ENCODE measurements at places on chromosomes 2 and 18.

GRCh38 chr2:217935901-217936684 is 66.7 kb downstream of the TNS1 start:
- no peak for DNase-seq

- no peak for DNase-seq
Measured at GRCh38 chr18:75723521-75724340, 296.2 kb upstream of the SMIM21 start.

GRCh38 chr2:75556679-75557366 is 3.9 kb downstream of the EVA1A start:
- no peak for DNase-seq

DNA sequence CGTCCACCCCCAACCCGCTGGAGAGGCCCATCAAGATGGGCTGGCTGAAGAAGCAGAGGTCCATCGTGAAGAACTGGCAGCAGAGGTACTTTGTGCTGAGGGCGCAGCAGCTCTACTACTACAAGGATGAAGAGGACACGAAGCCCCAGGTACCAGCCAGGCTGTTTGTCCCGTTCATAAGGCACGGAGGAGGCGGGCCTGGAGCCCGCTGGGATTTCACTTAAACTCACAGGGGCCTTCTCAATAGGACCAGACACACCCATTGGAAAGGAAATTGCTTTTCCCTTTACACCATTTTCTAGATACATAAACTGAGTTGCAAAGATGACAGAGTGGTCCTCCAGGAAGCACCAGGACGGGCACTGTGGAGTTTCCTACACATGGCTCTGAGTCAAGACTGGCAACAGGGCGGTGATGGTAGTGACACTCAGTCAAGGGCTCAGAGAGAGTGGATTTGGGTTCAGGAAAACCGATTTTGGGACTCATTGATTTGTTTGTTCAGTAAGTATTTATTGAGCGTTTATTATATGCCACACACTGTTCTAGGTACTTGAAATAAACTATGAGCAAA is 40.7 kb downstream of the ARHGAP25 start:
- no peak for DNase-seq

DNA sequence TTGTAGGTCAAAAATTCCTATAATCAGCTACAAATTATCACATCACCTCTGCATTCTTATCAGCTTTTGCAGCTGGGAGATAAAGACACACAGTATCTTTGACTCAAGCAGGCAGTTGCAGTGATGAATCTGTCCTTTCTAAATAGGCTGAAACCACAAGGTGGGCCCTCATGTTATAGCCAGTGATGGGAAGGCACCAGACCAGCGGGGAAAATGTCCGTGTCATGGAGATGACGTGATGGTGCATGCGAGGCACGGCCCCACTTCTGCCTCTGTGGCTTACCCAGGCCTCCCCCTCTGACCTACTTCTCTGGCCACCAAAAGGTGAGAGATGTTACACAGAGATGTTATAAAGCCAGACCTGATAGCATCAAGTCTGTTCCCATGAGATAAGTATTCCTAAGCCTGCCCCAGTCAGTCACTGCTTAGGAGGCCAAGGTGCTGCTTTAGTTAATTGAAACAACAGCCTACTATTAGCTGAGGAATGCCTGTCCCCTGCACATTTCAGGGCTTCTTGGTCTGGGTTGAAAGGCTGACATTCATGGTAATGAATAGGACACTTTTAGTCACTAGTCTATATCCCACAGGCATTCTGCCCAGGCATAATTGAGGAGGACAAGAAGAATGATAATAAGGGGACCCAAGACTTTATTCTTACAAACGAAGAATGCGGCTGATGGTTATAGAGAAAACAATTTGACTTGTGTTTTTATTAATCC is 327.9 kb downstream of the LPIN1 start:
- DNase-seq, result no peak

- DNase-seq, result no peak
Measured at GRCh38 chr2:69911985-69912563, 2.8 kb upstream of the MXD1 start.

DNA sequence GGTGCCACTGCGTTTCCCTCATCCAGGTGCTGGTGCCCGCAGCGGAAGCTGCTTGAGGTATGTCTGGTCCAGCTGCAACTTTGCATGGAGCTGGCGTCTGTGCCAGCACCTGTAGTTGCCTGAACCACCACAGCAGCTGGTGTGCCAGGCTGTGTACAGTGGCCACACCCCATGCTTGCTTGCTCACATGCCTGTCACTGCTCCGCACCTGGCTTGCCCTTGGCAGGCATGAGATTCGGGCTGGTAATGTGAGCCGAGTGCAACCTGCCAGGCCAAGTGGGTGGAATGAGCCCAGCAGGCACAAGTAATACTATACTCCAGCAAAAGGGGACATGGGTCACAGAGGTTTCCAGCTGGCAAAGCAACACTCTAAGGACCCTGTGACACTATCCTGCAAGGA is 1123.3 kb upstream of the ACVR2A start:
- no peak for DNase-seq

GRCh38 chr2:233075141-233075965 is 15.2 kb downstream of the INPP5D start:
- no peak for DNase-seq

DNA sequence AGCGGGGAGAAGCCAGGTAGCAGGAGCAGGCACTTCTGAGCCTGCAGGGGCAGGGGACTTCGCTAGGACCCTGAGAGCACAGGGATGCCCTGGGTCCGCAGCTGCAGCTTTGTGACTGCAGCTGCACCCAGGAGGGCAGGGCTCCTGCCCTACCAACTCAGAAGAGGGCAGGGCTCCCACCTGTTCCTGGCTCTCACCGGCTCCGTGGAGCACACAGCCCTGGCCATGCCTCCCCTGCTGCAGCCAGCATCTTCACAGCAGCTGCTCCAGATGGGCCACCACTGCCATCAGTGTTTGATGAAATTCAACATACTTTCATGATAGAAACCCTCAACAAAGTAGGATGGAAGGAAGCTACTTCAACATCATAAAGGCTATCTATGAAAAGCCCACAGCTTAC is 92.7 kb downstream of the FAM210A start:
- no peak for DNase-seq

- no peak for DNase-seq
Measured at GRCh38 chr2:186130748-186131641, 355.1 kb upstream of the ZC3H15 start.

DNA sequence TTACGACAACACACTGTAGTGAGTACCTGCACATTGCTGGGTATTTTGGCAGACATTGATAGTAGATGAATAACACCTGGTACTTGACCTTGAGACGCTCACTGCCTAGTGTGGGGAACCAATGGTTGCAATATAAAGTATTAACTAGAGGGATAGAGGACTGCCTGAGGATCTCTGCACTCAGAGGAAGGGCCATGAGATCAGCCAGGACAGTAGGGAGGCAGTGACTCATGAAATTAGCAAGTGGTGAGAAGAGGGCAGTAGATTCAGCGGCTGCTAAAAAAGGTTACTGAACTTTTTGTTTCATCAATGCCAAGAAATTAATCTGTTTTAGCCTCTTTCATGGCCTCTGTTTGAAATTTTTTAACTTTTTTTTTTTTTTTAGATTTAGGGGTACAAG is 250.8 kb upstream of the TCF4 start:
- DNase-seq, result no peak

DNA sequence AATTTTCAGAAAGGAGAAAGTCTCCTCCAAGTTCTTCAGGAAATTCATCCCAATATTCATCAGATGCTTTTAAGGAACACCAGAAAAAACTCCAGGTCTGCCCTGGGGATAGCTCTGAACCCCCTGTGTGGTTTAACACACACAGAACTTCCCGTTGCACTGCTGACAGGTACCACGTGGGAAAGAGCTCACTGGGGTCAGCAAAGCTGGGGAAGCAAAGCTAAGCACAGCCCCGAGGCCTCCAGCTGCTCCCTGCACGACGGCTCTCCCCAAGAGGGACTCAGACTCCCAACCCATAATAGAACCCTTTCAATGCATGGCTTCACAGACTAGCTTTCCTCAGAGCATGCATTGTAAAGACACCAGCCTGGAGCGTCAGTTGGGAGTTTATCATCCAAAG is 28.0 kb downstream of the ADI1 start:
- no peak for DNase-seq

DNA sequence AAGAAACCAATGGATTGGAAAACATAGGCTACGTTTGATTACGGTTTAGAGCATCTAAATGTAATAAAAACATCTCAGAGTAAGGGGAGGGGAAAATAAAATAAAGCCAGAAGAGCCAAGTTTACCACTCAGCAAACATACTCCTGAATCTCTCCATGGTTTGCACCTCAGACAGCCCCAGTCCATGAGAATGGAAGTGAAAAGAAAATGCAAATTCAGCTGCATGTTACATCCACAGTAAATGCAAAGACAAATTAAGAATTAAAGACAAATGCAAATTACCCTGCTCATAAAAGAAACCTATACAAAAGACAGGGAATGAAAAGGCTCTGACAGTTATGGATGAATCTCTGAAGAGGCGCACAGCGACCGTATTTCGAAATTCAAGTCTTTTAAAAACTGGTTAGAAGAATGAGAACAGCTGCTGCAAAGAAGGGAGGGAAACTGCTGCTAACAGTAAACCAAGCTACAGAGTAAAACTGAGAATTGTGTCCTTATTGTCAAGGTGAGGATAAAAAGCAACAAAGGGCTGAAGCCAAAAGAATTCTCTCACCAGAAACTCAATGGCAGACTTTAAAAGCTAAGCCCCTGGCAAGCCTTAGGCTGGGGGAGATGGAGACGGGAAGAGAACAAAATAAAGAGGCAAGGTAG is 197.9 kb upstream of the ACVR2A start:
- DNase-seq, result no peak

DNA sequence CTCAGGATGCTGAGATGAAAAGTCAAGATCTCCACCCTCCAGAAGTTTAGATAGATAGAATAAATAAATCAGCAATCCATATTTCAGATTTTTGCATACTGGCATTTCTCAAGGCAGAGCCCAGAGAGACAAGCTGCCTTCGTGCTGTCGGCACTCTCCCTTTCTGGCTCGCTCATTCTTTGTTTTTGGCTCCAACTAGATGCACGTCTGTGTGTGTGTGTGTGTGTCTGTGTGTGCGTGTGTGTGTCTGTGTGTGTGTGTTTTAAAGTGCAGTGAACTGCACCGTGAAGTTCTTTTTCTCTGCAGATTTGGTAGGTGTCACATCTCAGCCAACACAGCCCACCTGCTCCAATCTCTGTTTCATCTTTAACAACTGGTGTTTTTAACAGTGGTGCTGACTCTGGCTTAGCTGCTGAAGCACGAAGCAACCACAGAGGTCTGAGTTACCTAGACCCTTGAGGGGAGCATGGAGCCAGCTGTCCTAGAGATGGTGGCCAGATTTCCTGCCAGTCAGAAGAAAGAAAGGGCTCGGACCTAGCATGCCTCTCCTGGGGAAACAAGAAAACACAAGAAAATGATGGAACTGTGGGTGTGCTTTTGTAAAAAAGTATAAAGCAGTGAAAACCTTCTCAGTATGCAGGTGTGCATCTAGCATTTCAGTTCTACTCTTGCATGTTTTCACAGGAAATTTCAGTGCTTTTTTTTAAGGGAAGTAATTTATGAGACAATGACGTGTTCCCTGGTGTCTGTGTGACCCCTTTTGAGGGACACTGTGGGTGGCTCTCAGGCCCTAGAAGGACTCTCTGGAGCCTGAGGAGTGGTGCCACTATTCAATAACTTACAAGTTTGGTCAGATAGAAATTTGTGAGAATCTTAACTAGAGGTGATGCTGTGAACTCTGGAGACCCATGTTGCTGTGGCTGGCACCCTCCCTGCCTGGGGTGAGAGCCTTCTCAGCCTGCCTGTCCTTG is 364.3 kb downstream of the RNF144A start:
- no peak for DNase-seq

- DNase-seq, result no peak
Measured at GRCh38 chr2:8438476-8438875, 243.4 kb upstream of the ID2 start.

DNA sequence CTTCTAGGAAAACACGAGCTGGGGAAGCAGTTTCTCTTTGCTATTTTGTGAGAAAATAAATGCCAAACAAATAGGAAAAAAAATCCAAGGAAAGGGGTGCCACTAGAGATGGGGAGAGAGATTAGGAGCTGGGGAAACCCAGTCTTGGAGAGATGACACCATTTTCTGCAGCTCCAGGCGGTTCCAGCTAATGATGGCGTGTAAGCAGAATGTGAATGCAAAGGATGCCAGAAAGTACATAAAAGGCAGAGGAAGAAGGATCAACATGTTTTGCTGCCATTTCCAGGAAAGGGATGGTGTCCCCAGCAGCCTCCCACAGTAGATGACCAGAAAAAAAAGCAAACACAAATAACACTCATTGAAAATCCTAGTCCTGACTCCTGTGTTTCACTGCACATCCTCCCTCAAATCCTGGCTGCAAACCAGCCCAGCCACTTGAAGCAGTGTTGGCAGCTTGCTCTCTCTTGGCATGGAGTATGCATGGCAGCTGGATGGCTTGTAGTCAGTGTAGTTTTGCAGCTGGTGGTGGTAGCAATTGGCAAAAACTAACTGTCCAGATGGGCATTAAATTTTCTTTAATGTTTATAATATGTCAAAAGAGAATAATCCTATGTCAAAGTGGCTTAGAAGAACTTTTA is 93.6 kb downstream of the FTCDNL1 start:
- DNase-seq, result no peak

- no peak for DNase-seq
Measured at GRCh38 chr18:49596687-49597086, 34.8 kb downstream of the LIPG start.

- no peak for DNase-seq
Measured at GRCh38 chr18:26741048-26741447, 124.5 kb downstream of the AQP4 start.

DNA sequence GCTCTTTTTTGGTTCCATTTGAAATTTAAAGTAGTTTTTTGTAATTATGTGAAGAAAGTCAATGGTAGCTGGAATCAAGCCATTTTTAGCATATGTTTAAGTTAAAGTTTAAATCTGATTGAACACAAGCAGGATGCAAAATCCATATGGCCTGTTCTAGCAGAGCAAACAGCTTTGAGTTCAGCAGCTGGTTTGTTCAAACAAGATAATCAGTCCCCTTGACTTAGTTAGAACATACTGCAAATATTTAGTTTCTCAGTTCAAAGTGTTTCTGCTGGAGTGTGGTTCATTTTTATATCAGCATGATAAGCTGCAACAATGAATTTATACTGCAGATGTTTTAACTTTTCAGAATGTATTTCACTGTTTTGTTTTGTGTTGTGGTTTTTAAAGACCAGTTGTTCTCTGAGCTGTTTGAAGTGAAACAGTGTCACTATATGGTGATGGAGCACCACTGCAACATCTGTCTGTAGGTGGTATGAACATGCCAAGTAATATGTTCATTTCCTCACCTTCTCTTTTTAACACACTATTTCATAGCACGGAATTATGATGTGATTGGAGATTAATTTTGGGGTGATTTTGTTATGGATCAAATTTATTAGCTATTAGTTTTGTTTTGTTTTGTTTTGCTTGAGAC is 125.3 kb downstream of the COL4A4 start:
- DNase-seq, result no peak

- DNase-seq, result no peak
Measured at GRCh38 chr2:120526047-120526562, 180.2 kb downstream of the INHBB start.

GRCh38 chr2:217060951-217061547 is 201.2 kb upstream of the TNP1 start:
- DNase-seq, result no peak

- DNase-seq, result no peak
Measured at GRCh38 chr2:231337807-231338759, 57.4 kb upstream of the B3GNT7 start.

- no peak for DNase-seq
Measured at GRCh38 chr2:204470621-204471196, 74.6 kb upstream of the PARD3B start.

Data from kidney epithelial cell (primary cell).